RCC 7860 (cell line): ENCODE measurements at places on chromosomes 7 and 10.
A peak's percentile ranks its signal among the peaks of the same experiment; 100 is the strongest.

- DNase-seq: peak; percentile 42
Observed at GRCh38 chr10:133379152-133379800, at the start of gene PAOX. Gene PAOX, plus strand, starts transcription at chr10:133379262. Its CDS starts 55 bp downstream, at chr10:133379317.

- DNase-seq: no peak
Observed at GRCh38 chr7:83541187-83541960, 107.6 kb downstream of the SEMA3E start.

DNA sequence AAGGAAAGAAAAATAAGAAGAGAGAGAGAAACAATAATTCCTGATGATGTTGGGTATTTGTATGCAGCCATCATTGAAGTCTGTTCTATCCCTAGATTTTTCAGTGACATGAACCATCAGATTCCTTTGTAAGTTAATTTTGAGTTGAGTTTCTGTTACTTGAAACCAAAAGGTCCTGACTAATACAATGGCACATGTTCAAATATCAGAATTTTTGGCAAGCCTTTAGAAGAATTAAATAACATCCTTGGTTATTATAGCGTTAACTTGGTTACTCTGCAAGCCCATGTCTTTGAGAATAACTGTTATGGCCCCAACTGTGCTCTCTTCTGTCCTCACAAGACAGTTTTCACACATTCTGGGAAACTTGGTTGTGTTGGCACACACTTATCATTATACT, 66.5 kb downstream of the SYPL1 start:
- DNase-seq: no peak

DNA sequence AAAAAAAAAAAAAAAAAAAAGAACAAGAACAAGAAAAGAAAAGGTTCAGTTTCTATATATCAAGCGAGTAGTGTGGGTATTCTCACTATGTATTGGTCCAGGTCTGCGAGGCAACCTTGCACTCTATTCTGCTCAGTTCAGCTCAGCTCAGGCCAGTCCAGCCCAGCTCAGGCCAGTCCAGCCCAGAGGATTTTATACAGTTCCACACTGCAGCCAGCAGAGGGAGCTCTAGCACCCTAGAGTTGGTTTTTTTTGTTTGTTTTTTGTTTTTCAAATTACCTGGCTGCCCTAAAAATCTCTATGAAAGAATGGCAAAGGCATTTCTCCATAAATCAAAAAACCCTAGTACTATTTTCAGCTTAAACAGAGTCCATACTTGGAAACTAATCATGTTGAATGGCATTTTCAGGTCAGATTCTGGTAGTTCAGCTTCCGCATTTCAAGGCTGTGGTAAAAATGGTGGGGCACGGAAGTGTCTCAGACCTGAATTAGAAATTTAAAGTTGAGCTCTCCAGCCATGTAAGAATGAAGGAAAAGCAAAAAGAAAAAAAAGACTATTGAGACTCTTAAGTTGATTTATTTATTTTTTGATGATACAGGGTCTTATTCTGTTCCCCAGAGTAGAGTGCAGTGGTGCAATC, 55.2 kb upstream of the GSDME start:
- peak; percentile 39 for DNase-seq

GRCh38 chr7:148480479-148481146, 110.0 kb upstream of the C7orf33 start:
- no peak for DNase-seq

- DNase-seq: no peak
Observed at GRCh38 chr7:23234569-23235296, 11.8 kb upstream of the GPNMB start.

DNA sequence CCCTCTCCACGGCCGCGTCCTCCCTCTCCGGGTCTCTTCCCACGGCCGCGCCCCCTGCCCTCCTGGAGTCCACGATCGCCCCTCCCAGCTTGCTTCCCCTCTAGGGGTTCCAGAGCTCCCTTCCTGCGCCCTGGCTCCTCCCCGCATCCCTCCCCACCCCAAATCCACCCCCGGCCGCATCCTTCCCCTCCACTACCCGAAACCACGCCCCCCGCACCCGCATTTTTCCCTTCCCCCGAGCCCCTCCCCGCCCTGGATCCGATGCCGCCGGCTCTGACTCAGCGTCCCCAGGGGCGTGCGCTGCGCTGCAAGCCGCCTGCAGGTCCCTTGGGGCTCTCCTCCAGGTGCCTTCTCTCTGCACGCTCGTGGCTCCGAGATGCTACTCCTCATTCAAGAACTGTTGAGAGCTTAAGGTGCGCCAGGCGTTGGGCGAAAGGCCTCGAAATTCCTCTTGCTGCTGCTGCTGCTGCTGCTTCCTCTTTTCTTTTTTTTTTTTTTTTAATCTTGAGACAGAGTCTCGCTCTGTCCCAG, 372 bp upstream of the TMEM130 start:
- no peak for DNase-seq

DNA sequence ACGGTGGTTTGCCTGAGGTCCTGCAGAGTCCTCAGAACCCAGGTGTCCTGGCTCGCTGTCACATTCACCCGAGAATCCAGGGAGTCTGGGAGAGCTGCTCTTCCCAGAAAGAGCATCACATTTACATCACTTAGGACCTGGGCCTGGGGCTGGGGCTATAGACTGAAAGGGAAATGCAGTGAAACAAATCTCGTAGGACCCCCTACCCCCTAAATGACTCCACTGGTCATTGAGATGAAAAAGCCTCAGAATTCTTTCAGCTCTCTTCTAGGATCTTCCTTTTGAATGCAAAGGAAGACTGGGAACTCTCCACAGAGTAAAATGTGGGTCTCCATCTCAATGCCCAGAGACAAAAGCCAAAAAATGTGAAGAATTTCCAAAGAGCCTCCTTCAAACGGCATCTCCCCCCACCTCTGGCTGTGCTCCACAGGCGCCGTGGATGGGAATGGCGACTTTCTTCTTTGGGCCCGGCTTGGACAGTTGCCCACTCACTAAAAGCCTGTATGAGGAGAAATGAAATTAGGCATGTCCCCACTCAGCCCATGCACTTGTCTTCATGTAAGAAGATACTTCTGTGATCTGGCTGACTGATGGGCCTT, 49.0 kb upstream of the PODXL start:
- no peak for DNase-seq
